ENCODE measurements at places on chromosomes 11 and 22.

- no peak for DNase-seq
Measured at GRCh38 chr11:122145715-122146274, 29.8 kb upstream of the BLID start.

- DNase-seq = no peak
Measured at GRCh38 chr11:128763224-128763623, 69.4 kb downstream of the FLI1 start.

GRCh38 chr11:23311986-23312940 is 452.0 kb upstream of the CCDC179 start:
- DNase-seq = no peak

DNA sequence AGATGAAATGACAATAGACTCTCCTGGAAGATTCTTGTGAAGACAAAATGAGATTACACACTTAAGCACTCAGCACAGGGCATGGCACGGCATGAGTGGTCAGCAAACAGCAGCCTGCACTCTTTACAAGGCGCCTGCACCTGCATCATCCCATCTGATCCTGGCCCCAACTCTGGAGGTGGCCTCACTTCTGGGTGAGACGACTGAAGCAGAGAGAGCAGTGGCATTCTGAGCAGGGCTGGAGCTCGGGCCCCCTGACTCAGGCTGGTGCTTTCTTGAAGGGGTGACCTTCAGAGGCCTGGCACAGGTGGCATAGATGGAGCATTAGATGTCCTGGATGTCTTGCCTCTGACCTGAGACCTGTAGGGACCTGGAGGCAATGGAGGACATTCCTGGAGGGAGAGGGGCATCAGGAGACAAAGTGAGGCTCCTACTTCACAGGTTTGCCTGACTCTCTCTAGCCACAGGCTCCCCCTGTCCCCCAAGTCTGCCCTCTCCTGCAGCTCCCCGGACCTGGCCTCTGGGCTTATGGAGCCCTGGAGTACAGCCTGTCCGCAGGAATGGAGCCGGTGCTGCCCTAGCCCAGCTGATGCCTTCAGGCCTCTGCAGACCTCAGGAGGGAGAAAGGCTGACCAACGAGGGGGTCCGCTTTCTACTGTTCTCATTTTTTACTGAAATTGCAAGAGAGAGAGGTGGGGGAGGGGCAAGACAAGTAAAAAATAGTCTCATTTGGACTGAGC is 65.5 kb upstream of the THY1 start:
- DNase-seq = no peak

DNA sequence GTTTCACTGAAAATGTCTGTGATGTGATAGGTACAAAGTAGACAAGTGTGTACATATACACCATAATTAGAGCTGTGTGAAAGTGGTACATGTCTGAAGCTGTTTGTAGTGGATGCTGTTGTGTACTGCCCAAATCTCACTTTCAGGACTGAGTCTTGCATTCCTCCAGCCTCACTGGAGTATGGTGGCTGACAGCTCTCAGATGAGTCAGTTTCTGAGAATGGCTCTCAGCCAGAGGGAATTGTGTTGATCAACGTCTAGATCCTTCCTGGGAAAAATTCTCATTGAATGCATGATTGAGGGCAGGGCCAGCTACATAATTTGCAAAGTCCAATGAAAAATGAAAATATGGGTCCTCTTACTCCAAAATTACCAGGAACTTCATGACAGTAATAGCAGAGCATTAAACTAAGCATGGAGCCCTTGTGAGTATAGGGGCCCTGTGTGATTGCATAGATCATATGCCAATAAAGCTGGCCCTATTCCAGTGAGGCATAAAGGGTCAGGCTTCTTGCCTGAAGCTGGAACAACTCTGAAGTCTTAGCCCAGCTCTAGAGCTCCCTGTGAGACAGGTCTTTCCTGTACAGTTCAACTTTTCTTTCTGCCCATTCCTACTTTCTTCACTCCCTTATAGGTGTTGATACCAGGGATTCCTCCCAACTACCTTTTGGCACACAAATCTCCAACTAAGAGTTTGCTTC is 10.8 kb upstream of the CYP2R1 start:
- no peak for DNase-seq

GRCh38 chr11:17286332-17286731 is 9.8 kb downstream of the NUCB2 start:
- no peak for DNase-seq

DNA sequence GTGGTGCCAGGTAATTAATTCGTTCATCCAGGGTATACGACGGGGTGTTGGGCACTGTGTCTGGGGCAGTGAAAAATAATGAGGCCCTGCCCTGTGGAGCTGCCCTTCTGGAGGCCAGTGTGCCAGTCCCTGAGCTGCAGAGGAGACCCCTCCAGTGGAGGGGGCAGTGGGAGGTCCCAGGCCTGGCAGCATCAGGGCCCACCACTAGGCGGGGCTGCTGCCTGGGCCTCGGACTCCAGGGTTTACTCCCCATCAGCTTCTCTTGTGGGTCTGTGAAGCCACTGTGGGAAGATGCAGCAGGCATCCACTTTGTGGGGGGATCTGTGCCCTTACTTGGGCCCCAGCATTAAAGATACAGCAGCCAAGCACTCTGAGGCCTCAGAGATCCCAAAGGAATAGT is 17.4 kb upstream of the TMPRSS6 start:
- DNase-seq = no peak

DNA sequence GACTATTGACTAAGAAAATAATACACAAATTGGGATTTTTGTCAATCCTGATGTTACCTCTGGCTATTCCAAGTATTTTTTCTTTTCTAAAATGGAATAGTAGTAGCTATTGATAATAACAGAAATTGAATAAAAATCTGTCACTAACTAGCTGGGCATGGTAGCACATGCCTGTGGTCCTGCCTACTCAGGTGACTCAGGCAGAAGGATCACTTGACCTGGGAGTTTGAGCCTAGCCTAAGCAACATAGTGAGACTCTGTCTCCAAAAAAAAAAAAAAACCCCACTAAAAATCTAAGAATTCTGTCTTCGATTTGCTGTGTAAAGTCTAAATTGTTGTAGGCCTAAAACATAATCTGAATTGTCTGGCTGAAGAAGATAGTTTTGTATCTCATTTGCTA is 42.2 kb downstream of the FAM118A start:
- DNase-seq = no peak

- peak; percentile 64 for DNase-seq
Measured at GRCh38 chr11:9015677-9016076, 11.9 kb upstream of the NRIP3 start.

- no peak for DNase-seq
Measured at GRCh38 chr11:87879118-87879517, 296.1 kb downstream of the RAB38 start.

DNA sequence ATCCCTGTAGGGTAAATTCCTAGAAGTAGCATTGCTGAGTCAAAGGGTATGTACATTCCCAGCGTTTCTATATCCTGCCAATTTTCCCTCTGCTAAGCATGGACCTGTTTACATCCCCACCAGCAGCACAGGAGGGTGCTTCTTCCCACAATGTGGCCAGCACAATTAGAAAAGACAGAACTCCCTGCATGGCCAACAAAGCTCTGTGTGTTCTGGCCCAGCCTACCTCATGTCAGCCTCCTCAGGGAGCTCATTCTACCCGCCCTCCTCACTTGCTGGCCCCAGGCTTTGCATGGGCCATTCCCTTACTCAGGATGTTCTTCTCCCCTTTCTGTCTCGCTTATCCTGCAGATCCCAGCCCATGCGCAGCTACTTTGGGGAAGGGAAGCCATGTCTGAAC is 186.1 kb downstream of the DSCAML1 start:
- DNase-seq = no peak

- no peak for DNase-seq
Measured at GRCh38 chr11:100182927-100183326, 504.2 kb upstream of the ARHGAP42 start.

GRCh38 chr11:19821412-19821875 is 108.8 kb downstream of the NAV2 start:
- DNase-seq = no peak

GRCh38 chr11:127825183-127825582 is 762.2 kb downstream of the ETS1 start:
- DNase-seq = no peak

DNA sequence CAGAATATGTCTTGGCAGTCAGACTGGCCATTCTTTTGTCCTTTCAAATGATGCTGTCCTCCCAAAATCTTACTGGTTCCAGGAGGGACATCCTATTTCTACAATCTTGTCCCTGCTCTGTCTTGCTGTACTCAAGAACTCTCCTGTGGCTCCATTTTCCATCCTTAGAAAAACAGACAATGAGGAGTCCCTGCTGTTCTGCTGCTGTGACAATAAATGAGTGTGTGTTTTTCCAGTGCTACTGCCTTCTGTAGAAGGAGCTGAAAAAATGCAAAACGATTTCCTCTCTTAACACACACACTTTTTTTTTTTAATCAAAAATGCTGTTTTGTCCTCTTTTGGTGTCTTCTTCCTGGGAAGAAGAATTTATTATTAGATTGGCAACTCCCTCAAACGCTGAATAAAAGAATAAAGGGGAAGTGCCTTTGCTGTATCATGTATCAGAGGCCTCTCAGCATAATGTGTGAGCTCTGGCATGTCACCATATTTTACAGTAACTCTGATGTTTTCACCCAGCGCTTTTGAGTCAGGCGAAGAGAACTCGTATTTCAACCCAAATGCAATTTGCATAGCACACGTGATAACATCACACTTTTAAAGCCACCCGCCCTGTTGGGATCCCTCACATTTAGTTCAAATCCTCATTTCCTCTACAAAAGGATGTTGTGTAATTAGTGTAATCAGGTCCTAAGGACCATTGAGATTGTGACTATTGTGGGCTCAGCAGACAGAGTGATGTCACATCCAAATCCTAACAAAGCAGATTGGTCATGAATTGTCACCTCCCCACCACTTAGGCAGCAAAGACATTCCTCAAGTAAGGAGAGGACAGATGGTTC is 496.0 kb upstream of the LARGE1 start:
- no peak for DNase-seq

DNA sequence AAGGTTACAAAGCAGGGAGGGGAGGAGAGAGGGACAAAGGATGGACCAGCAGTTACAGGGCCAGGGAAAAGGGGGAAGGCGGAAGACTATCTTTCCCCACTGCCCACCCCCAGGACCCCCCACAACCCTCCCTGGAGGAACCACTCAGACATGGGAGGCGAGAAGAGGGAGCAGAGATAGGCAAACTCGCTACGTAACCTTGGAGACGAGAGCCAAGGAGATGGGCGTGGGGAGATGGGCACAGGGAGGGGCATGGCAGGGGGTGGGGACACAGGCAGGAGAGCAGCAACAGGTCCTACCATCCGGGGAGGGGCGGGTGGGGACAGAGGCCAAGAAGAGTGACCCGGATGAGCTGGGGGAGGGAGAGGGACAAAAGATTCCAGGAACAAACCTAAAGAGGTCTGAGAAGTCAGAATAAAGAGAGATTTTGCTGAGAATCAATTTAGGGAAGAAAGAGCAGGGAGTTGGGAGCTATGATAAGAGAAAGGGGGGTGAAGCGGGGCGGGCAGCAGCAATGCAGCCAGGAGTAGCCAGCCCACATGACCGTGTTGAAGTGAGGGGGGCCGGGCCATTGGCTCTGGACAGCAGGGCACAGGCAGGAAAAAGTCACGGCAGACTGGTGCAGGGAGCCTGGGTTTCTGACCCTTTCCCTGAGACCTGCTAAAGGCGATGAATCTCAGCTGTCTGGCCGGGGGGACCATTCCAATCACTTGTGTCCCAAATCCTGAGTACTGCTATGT is 128.4 kb downstream of the BUD13 start:
- no peak for DNase-seq

DNA sequence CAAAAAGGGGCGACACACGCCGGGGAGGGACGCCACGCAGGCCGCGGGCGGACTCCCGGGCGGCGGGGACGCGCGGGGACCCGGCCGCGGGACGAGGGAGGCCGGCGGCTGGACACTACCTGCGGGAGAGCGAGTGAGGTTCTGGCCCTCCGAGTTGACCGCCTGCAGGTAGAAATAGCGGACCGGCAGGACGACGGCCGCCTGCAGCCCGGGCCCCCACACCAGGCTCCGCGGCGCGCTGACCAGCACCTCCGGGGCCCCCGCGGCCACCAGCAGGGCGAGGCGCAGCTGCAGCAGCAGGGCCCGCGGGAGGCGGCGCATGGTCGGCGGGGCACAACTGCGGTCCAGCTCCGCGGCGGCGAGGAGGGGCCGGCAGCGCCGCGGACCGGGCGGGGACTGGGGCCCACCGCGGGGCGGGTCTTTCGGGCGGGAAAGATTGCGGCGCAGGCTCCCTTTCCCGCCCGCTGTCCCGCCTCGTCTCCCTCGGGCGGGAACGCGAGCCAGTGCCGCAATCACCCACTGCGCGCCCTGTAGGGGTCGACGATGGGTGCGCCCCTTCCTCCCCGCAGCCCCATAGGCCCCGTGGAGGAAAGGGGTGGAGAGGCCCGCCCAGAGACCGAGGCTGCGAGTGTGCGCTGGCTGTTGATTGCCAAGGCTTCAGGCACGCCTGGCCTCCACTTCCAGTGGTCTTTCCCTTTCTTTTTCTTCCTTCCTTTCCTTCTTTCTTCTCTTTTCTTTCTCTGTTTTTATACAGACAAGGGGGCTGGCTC is at the start of gene POGLUT3:
POGLUT3 (minus strand) TSS at position 339 of the 770 bp plus-strand sequence; CDS start at position 321, 18 bp downstream.
- peak; percentile 19 for DNase-seq

GRCh38 chr11:66013762-66014100 is 1.9 kb downstream of the CST6 start:
- DNase-seq = no peak

GRCh38 chr22:46750863-46751443 is 11.5 kb upstream of the TBC1D22A start:
- no peak for DNase-seq

GRCh38 chr22:42800451-42801251 is 56.4 kb downstream of the ARFGAP3 start:
- DNase-seq = no peak

GRCh38 chr11:66069715-66070603 is at the start of gene PACS1:
TSS of gene PACS1 (plus strand) at chr11:66070272. CDS start at chr11:66070487, 215 bp downstream.
- peak; percentile 85 for DNase-seq

DNA sequence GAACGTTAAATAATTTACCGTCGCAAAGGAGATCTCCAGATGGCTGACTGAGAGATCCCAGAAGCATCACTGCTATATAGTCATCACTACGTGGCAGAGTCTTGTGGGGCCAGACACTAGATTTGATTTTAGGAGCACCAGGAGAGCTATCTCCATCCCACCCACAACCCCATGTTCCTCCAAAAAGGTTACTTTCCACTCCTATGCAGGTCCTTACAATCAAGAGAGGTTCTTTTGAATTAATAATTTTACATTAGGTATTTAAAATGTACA is 19.4 kb downstream of the GUCY1A2 start:
- DNase-seq = no peak

GRCh38 chr22:36116127-36116526 is 44.4 kb downstream of the APOL3 start:
- no peak for DNase-seq

- DNase-seq = no peak
Measured at GRCh38 chr22:29093501-29094300, 20.9 kb downstream of the KREMEN1 start.
